ENCODE measurements at places on chromosomes 13 and 19.

DNA sequence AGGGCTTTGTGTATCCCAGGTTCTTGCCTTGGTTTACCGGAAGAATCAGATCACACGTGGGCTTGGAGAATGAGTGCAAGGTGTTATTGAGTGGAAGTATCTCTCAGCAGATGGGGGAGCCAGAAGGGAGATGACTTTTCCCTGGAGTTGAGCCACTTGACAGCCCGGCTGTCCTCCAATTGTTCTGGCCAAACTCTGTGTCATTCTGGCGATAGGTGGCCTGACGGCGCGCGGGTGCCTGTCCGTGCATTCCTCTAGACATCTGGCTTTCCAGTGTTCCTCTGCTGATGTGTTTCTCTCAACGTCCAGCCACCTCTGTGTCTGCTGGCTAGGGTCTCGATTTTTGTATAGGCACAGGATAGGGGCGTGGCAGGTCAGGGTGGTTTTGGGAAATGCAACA lies 181.9 kb downstream of the SHISA2 start:
- no peak for DNase-seq

DNA sequence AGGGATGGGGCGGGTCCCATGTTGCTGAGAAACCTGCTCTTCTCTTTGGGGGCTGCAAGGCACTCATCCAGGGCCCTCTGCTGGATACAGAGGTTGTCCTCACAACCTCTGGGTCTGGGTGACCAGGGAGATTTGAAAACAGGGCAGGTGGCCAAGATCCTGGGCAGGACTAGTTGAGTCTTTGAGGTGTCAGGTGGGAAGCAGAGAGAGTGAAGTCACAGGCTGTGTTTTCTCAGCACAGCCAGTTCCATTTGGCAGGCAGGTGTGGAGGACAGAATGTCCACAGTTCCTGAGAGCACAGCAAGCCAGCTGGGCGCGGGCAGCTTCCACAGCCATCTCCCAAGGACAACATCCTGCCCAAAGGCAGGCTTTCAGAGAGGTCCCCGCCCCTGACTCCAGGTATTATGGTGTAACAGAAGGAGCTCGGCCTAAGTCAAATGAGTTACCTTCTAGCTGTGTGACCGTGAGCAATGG lies 118.8 kb downstream of the NUFIP1 start:
- DNase-seq: no peak

GRCh38 chr19:38223119-38223523 lies 901 bp downstream of the DPF1 start:
- DNase-seq: no peak

GRCh38 chr19:42255766-42256745 lies 1.1 kb upstream of the ERF start:
- DNase-seq: no peak

- DNase-seq: no peak
Observed at GRCh38 chr19:5080030-5080654, 111.2 kb downstream of the KDM4B start.

DNA sequence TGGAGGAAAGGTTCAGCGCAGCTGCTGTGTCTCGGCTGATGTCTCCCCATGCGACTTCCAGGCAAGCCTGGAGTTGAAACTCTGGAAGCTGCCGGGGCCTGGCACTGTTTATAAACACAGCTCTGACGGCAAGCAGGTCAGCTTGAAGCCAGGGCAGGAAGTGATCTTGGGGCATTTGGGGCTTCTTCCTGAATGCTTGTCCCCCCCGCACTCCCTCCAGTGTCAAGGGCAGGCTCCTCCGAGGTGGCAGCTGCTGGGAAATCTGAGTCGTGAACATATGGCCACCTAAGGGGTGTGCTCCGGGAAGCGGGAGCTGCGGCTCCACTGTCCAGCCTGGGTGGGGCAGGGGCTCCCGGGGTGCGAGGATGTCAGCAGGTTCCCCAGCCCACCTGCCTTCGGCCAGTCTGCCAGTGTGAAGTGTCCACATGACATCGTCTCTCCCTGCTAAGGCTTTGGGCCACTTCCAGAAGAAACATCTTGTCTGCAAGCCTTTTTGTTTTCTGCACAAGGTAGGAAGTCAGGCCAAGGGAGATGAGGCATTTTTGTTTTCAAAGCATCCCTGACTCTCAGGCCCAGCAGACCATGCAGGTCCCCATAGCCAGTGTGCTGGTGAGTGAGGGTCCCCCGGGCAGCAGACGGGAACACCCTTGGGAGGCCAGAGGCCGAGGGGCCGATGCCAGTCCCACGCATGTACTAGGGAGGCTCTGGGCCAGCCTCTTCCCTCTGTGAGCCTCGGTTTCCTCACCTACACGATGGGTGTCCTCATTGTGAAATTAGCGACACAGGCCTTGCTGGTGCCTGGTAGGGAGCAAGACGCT lies 2.7 kb downstream of the PIAS4 start:
- no peak for DNase-seq

GRCh38 chr19:21202865-21203494 lies 61.1 kb downstream of the ZNF431 start:
- no peak for DNase-seq

DNA sequence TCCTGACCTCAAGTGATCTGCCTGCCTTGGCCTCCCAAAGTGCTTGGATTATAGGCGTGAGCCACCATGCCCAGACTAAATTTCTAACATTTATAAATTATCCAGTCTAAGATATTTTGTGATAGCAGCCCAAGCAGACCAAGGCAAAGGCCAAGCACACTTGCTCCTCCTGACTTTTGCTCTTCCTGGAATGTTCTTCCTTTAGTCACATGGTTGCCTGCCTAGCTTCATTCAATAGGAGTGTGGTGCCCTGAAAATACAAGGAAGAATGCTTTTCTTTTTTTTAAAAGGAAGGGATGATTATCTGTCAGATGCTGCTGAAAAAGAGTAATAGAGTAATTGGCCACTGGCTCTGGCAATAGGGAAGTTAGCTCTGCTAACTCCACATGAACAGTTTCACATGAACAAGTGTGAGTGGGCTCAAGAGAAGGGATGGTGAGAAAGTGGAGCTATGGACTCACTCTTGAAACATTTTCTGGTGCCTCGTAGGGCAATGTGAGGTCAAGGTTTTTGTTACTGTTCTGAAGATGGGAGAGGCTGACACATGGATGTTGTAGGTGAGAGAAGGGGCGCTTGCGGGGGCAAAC lies 47.1 kb downstream of the USPL1 start:
- DNase-seq: no peak

- DNase-seq: peak; percentile 11
Observed at GRCh38 chr13:39676315-39676876, 20.9 kb downstream of the COG6 start.

DNA sequence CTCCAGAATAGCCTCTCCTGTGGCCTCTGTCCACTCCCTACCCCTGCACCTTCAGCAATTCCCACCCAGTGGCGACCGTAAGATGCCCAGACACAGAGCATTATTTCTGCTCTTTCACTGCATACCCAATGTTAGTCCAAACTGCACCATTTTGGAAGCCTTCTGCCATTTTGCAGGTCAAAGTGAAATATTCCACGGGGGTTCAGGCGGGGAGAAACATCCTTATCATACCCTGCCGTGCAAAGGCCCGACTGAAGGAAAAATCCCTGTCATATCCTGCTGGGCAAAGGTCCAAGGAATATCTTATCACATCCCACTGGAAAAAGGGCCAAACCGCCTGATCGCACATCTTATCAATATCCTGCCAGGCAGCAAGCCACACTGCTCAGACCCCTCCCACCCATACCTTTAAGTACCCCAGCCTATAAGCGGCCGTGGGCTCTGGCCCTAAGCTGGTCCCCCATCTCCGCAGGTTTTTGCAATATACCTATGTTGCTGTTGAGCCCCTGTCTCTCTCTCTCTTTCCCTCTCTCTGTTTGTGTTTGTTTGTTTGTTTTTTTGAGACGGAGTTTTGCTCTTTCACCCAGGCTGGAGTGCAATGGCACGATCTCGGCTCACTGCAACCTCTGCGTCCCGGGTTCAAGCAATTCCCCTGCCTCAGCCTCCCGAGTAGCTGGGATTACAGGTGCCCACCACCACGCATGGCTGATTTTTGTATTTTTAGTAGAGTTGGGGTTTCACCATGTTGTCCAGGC lies 18.2 kb downstream of the CLEC11A start:
- DNase-seq: no peak

GRCh38 chr13:41411522-41411921 lies 45.8 kb upstream of the RGCC start:
- DNase-seq: no peak

GRCh38 chr13:77300176-77301037 lies 26.5 kb downstream of the MYCBP2 start:
- no peak for DNase-seq

DNA sequence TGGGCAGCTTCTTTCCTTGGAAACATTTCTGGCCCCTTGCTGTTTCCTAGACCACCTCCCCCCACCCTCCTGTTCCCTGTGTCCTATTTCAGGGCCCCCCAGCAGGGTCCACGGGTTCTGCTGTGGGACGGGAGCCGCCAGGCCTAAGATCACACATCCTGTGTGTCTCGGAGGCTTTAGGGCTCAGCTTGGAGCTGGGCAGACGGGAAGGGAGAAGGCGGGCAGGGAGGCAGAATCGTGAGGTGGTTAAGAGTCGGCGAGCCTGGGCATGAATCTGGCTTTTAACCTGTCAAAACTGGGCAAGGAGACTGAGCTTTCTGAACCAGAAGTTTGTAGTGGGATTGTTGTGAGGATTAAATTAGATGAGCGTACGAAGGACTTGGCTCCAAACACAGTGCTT lies 4.8 kb downstream of the KCNC3 start:
- no peak for DNase-seq

DNA sequence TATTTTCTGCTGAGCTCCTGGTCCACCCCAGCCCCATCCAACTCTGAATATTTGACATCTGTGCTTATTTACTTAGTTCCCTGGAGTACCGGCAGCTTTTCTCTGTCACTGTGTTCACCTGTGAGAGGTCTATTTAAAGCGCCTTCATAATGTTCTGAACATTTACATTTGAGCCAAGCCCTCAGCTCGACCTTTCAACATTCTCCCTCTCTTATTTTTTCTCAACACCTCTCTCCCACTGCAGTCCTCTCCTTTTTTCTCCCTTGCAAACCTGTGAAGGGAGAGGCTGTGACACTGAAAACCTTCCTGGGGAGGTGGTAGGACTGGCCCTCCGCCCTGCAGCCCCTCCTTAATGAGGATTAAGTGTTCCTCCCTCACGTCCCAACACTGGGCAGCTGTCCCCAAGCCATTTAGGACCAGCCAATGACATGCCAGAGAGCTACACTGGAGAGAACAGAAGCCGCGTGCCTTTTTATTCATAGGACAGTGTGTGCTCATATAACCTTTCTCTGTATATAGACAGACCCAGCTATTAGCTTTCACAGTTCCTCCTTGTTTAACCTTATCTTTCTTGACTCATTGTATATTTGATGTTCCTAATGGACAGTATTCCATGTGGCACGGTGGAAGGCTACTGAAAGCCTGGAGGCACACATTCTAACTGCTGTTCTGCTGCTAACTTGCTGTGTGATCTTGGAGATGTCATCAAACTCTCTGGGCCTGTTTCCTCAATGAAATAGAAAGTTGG lies 134.8 kb downstream of the NUFIP1 start:
- no peak for DNase-seq

GRCh38 chr19:54415208-54415900 lies at the start of gene TTYH1:
TTYH1 (plus strand) TSS chr19:54415464; CDS start chr19:54415553, 89 bp downstream.
- peak; percentile 29 for DNase-seq

GRCh38 chr13:36673838-36674326 lies at the start of gene SERTM1:
SERTM1 (plus strand) TSS chr13:36674020; CDS start chr13:36695079, 21,059 bp downstream.
- DNase-seq: no peak

DNA sequence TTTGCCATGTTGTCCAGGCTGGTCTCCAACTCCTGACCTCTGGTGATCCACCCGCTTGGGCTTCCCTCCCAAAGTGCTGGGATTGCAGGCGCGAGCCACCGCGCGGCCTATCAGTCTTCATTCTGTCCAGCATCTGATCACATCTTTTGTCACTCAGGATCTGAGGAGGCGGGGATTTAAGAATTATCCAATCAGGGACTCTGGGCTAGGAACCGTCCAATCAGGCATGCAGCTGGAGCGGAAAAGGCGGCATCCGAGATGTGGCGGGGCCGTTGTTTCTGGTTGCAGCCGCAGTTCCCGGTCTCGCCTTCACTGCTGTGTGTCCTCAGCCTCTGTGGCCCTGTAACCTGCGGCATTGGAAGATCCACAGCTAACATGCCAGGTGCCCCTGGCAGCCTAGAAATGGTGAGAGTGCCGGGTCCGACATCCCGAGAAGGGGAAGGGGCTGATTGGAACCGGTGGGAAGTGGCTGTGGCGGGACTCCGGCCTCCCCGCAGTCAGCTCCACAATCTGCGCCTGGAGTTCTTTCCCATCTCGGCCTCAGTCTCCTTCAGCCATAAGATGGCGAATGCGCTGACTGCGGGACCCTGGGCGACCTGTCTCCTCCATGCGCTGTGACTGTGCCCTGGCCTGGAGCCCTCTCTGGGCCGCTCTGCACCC lies at the start of gene ZNF729:
ZNF729 (plus strand) TSS at position 291 of the 660 bp plus-strand sequence; CDS start at position 376, 85 bp downstream.
- DNase-seq: no peak

GRCh38 chr19:33469171-33470039 lies 52.2 kb downstream of the PEPD start:
- DNase-seq: no peak

GRCh38 chr13:106243011-106243565 lies 292.4 kb downstream of the EFNB2 start:
- DNase-seq: no peak

DNA sequence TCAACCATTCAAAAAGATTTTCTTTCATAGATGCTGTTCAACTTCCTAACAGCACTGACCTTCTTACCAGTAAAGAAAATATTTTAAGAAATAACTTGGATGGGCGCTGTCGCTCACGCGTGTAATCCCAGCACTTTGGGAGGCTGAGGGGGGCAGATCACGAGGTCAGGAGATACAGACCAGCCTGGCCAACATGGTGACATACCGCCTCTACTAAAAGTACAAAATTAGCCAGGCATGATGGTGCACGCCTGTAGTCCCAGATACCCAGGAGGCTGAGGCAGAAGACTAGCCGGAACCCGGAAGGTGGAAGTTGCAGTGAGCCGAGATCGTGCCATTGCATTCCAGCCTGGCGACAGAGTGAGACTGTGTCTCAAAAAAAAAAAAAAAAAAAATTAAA lies 865.7 kb upstream of the SLC10A2 start:
- DNase-seq: no peak

DNA sequence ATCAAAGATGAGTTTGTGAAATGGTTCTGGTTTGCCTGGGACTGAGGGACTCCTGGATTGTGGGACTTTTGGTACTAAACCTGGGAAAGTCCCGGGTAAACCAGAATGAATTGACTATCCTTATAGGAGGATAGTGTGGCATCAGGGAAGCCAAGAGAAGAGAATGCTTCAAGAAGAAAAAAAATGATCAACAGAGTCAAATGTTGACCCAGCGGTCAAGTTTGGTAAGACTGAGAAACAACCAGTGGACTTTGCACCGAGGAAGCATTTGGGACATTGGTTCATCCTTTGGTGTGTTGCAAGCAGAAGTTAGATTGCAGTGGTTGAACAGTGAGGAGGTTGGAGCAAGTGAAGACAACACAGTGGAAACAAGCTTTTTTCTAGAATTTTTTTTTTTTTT lies 33.5 kb downstream of the CLEC17A start:
- no peak for DNase-seq

- DNase-seq: no peak
Observed at GRCh38 chr13:72127031-72127430, 260.0 kb upstream of the DACH1 start.
